ENCODE measurements at places on chromosomes 4 and X.

DNA sequence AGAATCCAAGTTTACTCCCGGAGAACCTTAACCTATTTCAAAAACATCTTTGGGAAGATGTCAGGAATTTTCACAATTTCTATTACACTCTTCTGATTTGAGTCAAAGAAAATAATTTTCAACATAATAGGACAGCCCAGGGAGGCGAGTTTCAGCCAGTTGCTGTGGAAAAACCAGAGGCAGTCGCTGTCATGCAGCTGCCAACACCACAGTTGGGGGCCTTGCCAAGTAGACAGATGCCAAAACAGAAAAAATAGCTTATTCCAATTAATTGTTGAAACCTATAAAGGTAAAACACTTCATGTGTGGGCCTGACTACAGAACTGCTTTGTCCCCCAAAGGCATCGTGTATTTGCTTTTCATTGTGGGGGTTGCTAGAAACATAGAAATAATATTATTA lies 225.8 kb downstream of the DMD start:
- DNase-seq, result no peak

DNA sequence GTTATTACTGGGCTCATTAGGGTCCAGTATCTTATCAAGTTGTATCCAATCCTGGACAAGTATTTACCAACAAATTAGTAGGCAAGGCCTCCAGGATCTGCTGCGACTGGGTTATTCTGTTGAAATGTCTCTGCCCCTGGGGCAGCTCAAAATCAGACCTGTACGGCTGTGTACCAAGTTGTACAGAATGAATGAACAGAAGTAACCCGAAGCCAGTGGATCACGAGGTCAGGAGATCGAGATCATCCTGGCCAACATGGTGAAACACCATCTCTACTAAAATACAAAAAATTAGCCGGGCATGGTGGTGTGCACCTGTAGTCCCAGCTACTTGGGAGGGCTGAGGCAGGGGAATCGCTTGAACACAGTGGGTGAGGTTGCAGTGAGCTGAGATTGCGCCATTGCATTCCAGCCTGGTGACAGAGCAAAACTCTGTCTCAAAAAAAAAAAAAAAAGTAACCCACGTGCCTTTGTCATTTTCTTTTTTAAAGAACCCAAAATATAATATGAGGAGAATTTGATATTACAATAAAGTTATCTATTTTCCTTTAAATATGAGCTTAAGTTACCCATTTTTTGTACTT lies 127.3 kb downstream of the CBR4 start:
- DNase-seq, result no peak

- no peak for DNase-seq
Observed at GRCh38 chrX:129013574-129013973, 509.7 kb downstream of the SMARCA1 start.

DNA sequence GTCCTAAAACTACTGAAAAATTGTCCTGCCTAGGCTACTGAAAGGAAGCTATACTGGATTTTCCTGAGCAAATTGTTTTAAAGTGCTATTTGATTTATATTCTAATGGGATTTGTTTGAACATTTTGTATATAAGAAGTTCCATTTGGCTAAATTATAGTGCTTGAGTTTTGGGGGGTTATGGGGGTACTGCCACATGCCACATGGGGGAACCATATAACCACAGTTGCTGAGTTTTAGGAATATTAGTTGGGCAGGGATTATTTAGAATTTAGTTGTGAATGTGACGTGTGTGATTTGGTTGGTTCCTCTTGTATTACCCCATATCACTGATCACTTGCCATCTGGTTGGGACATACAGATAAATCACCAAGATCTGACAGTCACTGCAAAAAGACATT lies 224.5 kb upstream of the TAPT1 start:
- no peak for DNase-seq

DNA sequence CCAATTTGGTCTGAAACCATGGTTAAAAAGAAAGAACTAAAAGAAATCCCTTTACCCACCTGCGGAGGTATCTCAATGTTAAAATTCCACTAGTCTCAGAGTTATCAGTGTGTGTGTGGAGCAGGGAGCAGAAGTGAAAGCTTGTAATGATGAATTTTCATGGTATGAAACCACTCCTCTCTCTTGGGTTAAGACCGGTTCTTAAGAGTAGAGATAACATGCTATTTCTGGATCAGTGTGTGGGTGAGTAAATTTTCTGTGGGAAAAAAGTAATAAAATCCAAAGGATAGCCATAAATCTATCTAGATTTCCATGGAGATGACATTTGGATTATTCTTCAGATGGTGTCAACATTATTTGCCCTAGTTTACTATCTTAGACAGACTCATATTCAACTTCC lies 3.2 kb downstream of the FGF13 start:
- DNase-seq, result no peak

- no peak for DNase-seq
Observed at GRCh38 chrX:7269589-7269988, 121.6 kb upstream of the PUDP start.

DNA sequence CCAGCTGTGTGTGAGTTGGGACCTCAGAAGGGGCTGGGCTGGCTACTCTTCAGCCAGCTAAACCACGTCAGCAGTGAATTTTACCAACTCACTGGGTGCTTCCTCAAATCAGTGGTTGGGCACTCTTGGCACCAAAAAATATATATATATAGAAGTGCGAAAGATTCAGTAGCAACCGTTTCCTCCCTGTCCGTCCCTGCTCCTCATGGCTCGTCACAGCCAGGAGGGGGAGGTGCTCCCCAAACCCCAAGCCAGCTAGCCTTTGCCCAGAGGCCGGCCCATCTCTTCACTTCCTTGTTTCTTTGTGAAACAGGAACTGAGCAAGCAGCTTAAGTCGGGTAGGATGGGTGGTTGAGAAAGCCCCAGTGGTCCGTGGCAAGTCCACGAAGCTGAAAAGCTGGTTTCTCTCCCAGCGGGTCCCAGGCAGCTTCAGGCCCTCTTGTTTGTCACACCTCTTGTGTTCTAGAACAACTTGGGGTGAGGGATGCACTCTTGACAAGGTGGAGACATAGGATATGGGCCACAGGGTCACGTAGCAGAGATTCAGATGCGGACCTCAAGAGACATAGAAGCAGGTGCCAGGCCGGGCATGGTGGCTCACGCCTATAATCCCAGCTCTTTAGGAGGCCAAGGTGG lies 6.8 kb upstream of the SASH3 start:
- DNase-seq, result no peak

DNA sequence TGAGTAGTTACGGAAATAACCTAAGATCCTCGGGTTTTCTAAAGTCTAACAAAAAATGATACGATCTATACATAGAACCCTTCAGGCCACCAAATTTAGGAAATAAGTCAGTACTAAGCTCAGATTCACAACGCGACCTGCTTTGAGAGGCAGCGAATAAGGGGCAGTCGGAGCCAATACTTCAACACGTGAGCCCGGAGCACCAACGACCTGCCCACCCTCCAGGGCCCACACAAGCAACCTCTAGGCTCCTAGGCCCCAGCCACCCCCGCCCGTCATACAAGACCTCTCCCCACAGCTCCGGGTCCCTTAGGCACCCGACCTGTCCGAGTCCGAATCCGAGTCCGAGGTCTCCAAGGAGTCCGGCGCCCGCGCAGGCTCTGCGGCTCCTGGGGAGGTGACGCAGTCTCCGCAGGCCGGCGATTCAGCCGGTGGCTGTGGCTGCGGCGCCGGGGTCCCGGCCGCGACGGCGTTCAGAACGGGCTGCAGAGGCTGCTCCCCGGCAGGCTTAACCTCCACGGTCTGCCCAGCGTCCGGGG lies 580 bp downstream of the NAF1 start:
- DNase-seq, result no peak

DNA sequence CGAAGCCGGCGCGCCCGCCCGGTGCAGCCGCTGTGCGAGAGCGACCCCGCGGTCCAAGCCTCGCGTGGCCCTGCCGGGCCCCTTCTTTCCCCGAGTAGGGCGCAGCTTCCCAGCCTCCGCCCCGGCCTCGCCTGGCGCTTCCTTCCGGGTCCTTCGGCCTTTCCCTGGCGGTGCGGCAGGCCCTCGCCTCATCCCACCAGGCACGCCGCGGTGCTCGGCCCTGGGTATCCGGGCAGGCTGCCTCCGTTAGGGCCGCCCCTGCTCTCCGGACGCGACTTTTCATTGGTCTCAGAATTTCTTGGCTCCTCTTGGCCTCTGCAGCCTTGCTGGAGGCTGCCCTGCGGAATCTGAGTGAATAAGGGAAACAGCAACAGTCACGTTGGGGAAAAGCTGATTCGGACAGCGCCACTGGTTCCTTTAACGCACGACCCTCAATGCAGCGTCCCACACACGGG lies 429 bp downstream of the UVSSA start:
- DNase-seq, result peak; percentile 19

- DNase-seq, result peak; percentile 53
Observed at GRCh38 chrX:41334363-41335197, 618 bp downstream of the DDX3X start.

- no peak for DNase-seq
Observed at GRCh38 chr4:61533140-61533539, 333.0 kb downstream of the ADGRL3 start.

GRCh38 chr4:31674313-31674947 lies 954.3 kb downstream of the PCDH7 start:
- DNase-seq, result no peak

DNA sequence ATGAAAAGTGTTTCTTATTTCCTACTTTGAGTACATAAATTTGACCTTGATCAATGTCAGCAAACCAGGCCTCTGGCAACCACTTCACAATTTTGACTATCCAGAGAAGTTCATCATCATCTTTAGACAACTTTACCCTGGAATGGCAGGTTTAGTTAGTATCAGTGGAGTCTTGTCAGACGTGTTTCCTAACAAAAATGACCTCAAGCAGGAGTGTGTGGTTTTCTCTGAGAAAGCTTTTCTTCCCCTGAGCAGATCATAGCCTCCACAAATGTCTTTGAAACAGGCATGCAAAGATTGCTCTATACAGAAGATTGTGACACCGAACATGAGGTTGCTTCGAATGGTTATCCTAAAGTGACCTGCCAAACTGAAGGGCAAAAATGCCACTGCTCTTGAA lies 642.3 kb downstream of the RPA4 start:
- DNase-seq, result no peak

- no peak for DNase-seq
Observed at GRCh38 chrX:576904-577560, 53.6 kb upstream of the SHOX start.
